ENCODE measurements at places on chromosomes 13 and 19. TPM values are rescaled to one million over a fixed set of nuclear protein-coding genes. Genes with fewer than 3 reads are reported as not detected.

GRCh38 chr13:97266332-97266731 lies 44.2 kb downstream of the MBNL2 start:
- no peak overlapping the region for H3K4me3 ChIP-seq
- H3K27me3 ChIP-seq, result peaks cover 10% of the 10 kb centered on the region
- H3K27ac ChIP-seq, result peak overlapping the region; percentile 75
- no peaks in the 10 kb centered on the region for H3K36me3 ChIP-seq
- peaks cover 35% of the 10 kb centered on the region for H3K4me1 ChIP-seq
- DNase-seq, result peak; percentile 34

DNA sequence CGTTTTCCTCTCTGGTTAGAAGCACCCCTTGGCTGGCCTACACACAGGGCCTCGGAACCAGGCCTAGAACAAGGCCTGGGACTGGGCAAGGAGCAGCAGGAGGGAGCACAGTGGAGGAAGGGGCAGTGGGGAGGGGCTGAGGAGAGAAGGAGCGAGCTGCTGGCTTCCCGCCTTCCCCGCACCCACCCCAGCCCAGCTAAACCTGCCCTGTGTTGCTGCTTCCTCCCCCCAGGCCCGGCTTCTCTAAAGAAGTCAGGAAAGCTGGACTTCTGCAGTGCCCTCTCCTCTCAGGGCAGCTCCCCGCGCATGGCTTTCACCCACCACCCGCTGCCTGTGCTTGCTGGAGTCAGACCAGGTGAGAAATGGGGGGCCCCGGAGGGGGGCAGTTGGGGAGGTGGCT lies 24.3 kb downstream of the LYL1 start:
- no peak for DNase-seq
- H3K36me3 ChIP-seq, result no peaks in the 10 kb centered on the region
- H3K27me3 ChIP-seq, result peaks cover 32% of the 10 kb centered on the region
- no peak overlapping the region for H3K27ac ChIP-seq

GRCh38 chr13:64234255-64234654 lies 2818.6 kb upstream of the PCDH20 start:
- H3K27me3 ChIP-seq, result no peaks in the 10 kb centered on the region
- DNase-seq, result no peak
- no peaks in the 10 kb centered on the region for H3K36me3 ChIP-seq
- H3K4me1 ChIP-seq, result no peaks in the 10 kb centered on the region
- H3K4me3 ChIP-seq, result no peak overlapping the region
- no peak overlapping the region for H3K27ac ChIP-seq

CD37 gene
- total RNA-seq, result 1.6 TPM

PLK5 gene
- total RNA-seq, result 0.60 TPM
